Midbrain (tissue), 1 donor: ENCODE measurements at places on chromosomes 4 and X.
A peak's percentile ranks its signal among the peaks of the same experiment; 100 is the strongest.

DNA sequence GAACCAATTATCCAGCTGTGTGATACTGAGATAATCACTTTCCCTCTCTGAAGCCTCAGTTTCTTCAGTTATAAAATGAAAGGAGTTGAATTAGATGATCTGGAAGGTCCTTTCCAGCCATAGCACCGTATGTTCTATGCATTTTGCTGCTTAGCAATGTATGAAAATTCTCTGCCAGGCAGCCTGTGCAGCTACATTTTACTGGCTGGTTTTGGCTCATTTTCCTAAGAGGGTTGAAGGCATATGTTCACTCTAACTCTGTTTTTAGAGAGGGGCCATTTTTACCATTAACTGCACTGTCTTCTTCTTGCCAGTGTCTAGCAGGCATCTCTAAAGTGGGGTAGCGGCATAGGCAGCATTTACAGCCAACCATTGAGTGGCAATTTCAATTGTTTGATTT, 26.1 kb downstream of the TRPC5 start:
- no peak for DNase-seq

DNA sequence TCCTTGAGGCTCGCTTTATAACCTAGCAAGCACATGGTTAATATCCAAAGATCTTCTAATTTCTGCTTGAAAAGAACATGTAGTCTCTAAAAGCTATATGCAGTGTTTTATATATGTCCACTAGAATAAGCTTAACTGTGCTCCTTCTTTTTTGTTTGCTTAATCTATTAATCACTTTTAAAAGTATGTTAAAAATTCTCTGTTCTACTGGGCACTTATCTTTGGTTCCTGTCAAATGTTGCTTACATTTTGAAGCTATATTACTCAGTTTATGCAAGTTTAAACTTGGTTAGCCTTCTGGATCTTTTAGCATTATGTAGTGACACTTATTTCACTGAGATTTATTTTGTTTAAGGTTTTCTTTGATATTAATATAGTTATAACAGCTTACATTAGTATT, 32.5 kb downstream of the MAOA start:
- DNase-seq = no peak

DNA sequence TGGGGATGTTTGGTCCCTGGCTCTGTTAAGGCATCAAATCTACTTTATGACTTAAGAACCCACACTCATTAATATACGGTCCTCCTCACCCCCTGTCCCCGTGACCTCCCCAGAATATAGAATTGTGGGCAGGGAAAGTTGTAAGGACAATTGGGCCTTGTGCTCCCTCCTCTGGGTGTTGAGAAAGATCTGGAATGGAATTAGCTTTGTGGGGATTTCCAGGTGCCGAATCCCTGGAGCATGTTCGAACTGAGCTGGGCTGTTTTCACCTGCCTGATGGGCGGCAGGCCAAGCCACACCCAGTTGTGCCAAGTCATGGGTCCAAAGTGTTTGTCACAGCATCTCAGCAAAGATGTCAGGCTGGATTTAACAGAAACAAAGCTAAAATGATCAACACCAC, 349.3 kb upstream of the KLF3 start:
- peak; percentile 29 for DNase-seq

DNA sequence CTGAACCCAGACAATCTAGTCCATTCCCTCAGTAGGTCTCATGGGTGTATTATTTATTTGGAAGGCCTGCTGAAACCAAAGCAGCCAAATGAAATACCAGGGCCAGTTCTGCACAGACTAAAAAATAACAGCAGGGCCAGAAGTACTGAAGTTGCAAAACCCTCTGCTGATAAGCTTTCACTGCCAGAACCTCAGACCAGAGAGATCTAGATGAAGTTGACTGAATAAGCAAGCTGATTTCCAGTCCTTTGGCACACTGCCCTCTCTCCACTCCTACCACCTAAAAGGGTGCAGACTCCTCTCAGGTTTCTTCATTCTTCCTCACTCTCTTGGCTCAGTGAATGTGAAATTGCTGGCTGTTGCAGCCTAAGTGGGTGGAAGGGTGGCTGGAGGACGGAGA, 276.7 kb upstream of the KLF3 start:
- DNase-seq = no peak

GRCh38 chrX:139049465-139049864, 337.9 kb upstream of the FGF13 start:
- no peak for DNase-seq

DNA sequence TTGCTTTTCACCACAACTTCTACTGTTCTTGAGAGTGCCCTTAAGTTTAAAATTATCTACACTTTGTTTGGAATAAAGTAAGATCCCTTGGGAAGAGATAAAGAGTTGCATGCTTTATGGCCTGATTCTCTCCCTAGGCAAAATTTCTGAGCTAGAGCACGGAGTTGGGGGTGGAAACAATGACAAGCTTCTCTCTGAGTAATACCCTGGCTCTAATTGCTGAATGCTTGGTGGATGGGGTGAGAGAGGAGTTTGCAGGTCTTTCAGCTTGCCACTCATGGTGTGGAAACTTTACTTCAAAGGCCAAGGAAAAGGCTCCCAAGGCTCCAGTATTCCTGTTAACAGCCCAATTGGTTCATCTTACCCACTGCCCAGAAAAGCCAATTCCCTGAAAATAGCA, 26.1 kb upstream of the PRDM8 start:
- no peak for DNase-seq

DNA sequence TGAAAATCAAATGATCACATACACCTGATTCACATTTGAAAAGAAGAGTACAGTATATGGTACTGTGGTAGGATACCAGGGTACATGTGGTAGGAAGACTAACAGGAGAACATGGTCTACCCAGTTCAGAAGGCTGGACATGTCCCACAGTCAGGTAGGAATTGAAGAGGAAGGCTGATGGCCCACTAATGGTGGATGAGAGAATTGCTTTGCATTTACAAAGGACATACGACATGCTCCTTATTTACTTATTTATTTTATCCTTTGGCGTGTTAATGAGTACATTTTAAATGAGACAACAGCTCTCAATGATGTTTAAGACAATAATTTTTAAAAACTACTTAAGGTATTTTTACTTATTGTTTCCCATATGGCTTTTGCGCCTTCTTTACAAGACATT, 106.7 kb upstream of the BMP2K start:
- DNase-seq = no peak

DNA sequence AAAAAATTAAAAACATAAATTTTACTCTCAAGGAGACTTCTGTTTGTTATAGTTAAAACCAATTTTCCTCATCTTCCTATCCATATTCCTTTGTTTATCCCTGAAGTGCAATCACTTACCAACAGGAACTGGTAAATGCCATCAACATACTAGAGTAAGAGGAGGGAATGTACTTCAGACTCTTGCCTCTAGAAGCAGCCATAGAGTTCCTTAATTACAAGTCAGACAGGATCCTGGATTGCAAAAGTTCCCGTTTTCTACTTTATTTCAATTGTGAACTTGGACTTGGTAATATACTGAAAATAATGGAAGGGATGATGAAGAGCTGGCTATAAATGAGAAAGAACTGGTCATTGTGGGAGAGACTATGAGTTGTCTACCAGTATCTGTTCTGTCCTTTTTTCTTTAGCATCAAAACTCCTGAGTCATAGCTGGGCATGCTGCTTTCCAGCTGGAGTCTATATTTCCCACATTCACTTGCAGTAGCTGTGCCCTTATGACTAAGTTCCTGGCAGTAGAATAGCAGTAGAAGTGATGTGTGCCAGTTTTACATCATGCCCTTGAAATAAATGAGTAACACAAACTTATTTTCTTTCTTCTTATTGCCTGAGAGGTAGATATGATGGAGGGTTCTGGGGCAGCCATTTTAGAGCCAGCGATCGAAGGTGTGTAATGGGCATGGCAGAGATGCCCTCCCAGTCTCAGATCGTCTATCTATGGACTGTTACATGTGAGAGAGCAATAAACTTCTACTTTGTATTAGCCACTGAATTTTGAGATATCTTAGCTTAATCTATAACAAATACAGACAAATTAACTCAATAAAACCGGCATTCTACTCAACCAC, 26.8 kb upstream of the SPARCL1 start:
- DNase-seq = no peak

GRCh38 chr4:113996599-113997177, 17.2 kb upstream of the ARSJ start:
- no peak for DNase-seq

DNA sequence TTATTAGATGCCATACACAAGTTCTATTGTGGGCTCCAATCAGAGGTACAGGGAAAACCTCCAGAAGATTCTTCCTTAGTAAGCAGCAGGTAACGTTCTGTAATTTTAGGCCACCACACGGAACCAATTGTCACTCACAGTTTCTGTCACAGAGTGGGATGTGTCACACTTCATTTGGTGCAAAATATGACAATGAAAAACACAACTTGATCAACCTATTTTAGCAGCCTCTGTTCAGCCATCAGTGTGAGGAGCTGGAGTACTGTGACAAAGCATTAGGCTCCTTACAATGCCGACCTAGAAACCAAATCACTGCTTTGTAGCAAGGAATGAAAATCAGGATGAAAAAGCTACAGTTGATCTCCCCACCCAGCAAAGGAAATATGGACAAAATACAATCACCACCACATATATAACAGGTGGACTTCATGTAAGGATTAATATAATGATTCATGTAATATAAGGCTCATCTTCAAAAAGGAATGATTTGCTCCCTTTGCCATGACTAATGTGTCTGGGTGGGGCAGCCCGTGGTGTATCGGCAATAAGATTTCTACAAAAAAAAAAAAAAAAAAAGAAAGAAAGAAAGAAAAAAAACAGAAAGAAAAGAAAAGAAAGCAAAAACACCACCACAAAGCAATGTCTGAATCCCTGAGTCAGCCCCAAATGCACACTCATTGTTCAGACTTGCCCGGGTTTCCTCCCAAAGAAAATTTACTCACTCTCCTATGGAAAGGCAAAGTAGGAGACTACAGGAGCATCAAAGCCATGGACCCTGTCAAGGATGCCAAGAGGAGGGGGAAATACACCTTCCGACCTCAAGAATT, 36.0 kb downstream of the SLC9A7 start:
- no peak for DNase-seq

- DNase-seq = no peak
Observed at GRCh38 chrX:96170626-96171025, 514.0 kb upstream of the DIAPH2 start.

- no peak for DNase-seq
Observed at GRCh38 chrX:68503836-68504636, 5.2 kb downstream of the YIPF6 start.

- no peak for DNase-seq
Observed at GRCh38 chrX:16786791-16787735, 797 bp downstream of the TXLNG start.

GRCh38 chr4:118905566-118905965, 16.9 kb downstream of the SYNPO2 start:
- DNase-seq = no peak

GRCh38 chr4:74840936-74841509, 46.7 kb upstream of the BTC start:
- DNase-seq = no peak

GRCh38 chr4:56468097-56468422, 643 bp downstream of the SRP72 start:
- DNase-seq = peak; percentile 48

- DNase-seq = no peak
Observed at GRCh38 chr4:155085843-155086530, 122.4 kb upstream of the NPY2R start.

- DNase-seq = no peak
Observed at GRCh38 chr4:153877898-153878297, 89.0 kb upstream of the SFRP2 start.

GRCh38 chrX:107673933-107674479, 45.7 kb downstream of the PRPS1 start:
- DNase-seq = no peak

GRCh38 chrX:134377537-134377936, 82.4 kb upstream of the HPRT1 start:
- DNase-seq = no peak

- no peak for DNase-seq
Observed at GRCh38 chrX:37765507-37765906, 14.4 kb upstream of the CYBB start.

- no peak for DNase-seq
Observed at GRCh38 chrX:10525381-10526120, 94.8 kb downstream of the MID1 start.
